Suppressor macrophage (primary cell): ENCODE measurements at places on chromosomes 11 and 22.

DNA sequence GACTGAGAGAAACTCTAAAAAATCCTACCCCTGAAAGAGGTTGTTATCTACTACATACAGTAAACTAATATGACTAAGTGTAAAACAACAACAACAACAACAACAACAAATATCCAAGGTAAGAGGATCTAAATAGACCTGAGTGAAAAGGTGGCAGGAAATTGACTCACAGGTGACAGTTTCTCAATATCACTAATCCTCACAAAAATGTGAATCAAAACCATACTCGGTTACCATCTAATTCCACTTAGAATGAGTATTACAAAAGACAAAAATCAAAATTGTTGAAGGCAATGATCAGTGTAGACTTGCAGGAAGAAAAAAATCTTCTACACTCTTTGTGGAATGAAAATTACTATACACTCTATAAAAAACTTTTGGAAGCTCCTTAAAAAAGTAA is 17.5 kb downstream of the RGL4 start:
- no peak for DNase-seq

GRCh38 chr11:19931771-19932369 is 219.2 kb downstream of the NAV2 start:
- DNase-seq, result no peak

GRCh38 chr11:116600930-116601329 is 171.9 kb downstream of the BUD13 start:
- peak; percentile 14 for DNase-seq

GRCh38 chr22:20829491-20830134 is 29.0 kb downstream of the PI4KA start:
- no peak for DNase-seq

DNA sequence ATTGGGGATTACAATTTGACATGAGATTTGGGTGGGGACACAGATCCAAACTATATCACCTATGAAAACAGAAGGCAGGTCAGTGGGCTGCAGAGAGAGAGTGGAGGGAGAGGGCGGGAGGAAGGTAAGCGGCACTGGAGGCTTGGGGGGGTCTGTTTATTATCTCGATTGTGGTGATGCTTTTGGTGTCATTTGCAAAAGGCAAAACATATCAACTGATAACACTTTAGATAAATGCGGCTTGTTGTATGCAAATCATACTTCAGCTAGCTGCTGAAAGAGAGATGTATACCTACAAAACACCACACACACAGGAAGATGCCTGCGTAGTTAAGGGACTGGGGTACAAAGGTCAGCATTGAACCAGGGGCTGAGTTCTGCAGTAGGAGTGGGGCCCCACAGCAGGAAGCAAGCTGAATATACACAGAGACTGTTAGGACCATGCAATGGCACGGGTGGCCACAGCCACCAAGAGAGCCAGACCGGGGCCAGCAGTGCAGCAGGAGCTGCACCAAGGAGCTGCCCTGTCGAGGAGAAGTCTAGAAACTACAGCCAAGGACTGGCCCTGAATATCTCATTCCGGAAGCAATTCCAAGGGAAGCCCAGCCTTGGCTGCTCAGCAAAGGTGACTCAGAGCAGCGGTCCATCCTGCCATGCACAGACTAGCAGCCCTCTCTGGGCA is 23.8 kb upstream of the TOLLIP start:
- no peak for DNase-seq

DNA sequence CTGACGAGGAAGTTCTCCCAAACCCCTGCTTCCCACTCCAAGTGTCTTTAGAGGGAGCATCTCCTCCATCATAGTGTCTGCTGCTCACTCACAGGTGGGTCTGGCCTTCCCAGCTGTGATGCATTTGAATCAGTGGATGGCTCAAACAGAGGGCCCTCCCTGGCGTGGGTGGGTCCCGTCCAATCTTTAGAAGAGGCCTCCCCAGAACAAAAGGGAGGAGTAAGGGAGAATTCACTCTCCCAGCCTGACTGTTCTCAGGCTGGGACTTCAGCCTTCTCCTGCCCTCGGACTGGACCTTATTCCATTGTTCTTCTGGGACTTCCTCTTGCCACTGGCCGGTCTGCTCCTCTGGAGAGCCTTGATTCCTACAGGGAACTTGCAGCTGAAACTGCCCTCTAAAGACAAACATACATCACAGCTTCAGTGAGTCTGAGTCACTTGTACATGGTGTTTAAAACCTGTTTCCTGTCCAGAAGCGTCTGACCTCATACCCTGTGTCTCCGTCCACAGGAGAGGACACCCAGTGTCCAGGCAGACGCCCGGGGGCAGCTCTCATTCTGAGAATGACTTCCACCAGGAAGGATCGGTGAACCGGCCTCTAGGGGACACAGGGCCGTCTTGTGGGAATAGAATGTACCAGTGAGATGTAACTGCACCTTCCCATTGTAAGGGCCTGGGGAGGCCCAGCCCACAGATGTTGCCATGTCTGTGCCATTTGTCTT is 234.7 kb downstream of the BRD1 start:
- DNase-seq, result no peak

- no peak for DNase-seq
Measured at GRCh38 chr11:73365352-73366264, 10.6 kb upstream of the RELT start.

DNA sequence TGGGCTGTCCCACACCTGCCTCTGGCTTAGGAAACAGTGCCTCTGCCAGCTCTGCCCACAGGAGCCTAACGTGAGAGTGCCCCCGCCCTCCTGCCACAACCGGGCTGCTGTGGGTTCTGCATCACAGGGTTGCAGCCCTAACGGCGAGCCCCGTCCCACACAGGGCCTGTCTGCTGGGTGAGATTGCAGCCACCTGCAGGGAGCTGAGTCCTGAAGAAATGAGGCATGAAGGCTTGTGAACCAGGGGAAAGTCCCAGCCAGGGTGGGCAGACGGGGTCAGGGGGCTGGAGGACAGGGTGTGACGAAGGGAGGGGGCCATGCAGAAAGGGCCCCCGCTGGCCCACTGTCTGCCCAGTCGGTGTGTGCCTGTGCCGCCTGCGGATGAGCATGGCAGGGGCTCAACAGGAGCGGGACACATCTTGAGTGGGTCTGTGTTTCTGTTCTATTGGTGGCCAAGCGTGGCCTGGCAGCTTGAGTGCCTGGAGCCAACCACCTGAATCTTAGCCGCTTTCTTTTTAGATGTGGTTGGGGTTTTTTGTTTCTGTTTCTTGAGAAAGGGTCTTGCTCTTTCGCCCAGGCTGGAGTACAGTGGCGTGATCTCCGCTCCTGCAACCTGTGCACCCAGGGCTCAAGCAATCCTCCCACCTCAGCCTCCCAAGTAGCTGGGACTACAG is 38.9 kb downstream of the CTTN start:
- DNase-seq, result no peak

GRCh38 chr11:102886999-102887398 is 12.2 kb upstream of the MMP12 start:
- no peak for DNase-seq

DNA sequence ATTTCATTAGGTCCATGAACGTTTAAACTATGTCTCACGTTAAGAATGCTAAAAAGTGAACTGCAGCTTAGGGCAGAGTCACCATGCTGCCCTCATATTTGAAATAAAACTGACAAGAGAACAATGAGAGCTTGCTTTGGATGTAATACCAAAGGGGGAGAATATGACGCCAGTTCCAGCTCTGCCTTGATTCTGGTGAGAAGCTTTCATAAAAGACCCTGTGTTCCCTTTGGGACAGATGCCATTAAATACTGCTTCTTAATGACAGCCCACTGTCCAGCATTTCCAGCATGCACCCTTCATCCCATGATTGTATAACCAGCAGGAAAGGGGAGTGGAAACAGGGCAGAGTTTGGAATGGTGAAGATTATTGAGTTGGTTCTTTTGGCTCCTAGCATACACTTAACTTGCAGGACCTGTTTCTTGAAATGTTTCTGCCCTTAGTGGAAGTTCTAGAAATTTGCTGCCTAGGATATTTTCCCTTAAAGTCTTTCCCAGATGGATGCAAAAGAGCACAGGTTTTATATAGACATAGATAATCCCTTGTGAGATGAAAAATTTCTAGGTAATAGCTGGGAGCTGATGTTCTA is 139.3 kb upstream of the LDLRAD3 start:
- DNase-seq, result no peak

DNA sequence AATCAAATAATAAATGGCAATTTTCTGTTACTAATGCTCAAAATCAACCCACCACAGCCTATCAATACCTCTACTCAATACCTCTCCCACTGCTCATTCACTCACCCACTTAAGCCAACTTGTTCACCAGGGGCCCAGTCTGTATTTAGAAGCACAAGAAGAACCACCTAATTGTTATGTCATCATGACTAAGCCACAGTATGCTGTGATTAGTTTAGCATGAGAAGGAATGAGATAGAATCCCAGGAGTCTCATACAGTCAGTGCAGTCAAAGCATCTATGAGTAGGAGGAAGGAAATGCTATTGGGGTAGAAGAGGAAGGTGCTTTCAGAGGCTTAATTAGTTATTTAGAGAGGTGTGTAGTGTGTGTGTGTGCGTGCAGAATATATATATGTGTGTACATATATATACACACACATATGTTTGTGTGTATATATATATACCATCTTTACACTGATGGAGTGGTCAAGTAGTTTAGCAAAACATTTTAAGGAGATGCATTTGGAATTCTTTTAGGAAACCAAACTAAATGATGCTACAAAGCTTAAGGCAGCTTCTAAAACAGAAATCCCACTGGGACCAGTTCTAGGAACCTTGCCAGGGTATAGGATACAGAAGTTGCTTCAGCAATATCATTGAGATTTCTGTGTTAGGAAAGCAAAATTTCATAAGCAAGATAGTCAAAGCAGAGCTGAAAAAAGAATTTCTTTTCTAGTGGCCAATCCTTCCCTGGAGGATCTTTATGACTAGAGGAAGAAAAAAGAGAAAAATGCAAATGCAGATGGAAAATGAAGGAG is 27.5 kb downstream of the KCNA4 start:
- DNase-seq, result no peak

GRCh38 chr11:132427611-132428010 is 1057.2 kb downstream of the NTM start:
- no peak for DNase-seq

- DNase-seq, result no peak
Measured at GRCh38 chr22:31119026-31119717, 3.6 kb upstream of the INPP5J start.

DNA sequence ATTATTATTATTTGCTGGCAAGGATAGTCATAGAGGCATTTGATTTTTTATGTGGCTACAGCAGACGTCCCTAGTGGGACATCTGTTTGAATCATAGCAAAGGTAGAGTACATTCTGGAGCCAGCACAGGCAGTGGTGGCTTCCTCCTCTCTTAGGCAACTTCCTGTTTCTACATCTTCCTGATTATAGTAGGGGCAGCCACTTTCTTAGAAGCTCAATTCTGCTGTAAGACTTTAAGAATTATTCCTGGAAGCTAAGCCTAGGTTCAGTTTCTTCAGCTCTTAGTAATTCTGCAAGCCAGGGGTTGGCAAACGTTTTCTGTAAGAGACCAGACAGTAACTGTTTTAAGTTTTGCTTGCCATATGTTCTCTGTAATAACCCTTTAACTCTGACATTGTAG is 129.3 kb upstream of the TENM4 start:
- DNase-seq, result peak; percentile 5

DNA sequence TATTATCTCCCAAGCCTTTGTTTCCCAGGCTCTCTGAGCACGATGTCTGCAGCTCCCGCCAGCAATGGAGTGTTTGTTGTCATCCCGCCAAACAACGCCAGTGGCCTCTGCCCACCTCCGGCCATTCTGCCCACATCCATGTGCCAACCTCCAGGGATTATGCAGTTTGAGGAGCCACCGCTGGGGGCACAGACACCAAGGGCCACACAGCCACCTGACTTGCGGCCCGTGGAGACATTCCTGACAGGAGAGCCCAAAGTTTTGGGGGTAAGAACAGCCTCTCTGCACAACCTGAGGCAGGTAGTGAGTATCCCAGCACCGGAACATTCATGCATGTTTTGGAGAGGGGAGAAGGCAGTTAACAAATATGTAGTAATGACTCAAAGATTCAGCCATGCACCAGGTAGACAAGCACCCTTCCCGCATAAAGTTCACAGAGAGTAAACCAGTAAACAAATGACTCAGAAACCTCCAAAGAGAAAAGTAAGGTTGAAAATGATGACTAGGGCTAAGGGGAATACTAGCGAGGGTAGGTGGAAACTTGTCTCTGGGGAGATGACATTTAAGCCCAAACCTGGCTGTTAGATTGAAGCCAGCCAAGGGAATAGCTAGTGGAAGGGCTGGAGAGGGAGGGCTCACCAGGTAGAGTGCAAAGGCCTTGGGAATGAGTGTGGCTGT is 7.2 kb downstream of the MS4A15 start:
- DNase-seq, result no peak

- DNase-seq, result no peak
Measured at GRCh38 chr11:111298413-111299100, at the start of gene POU2AF3. Gene POU2AF3, plus strand, starts transcription at chr11:111298546. Its CDS starts 36 bp downstream, at chr11:111298582.

DNA sequence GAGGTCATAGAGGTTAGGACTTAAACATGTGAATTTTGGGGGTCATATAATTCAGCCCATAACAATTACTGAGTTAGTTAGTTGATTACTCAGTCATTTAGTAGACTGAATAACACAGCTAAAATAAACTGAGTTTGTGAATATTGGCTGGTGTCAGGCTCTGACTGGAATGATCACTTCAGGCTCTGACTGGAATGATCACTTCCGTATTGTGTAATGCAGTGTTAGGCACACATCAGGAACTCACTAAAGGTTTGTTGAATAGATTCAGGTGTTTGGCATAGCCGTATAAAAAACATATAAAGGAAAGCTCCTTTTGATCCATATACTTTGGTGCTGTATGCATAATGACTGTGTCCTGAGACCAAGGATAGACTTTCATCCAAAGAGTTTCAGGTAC is 610.5 kb downstream of the INSC start:
- no peak for DNase-seq

DNA sequence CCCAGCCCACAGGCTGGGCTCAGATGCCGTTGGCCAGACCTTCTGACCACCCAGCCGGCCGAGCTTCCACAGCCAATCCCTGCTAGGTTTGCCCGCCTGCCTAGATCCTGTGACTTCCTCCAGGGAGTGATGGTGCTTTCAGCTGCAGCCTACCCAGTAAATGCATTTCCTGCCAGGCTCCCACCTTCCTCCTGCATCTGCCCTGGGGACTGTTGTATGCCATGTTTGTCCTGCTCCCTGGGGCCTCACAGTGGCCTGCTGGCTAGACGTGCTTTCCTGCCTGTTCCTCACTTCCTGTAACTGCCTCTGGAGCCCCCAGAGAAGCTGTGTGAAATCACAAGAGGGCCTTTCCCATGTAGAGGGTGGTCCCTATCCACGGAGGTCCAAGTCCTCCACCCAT is 86.2 kb downstream of the GALNT18 start:
- no peak for DNase-seq

DNA sequence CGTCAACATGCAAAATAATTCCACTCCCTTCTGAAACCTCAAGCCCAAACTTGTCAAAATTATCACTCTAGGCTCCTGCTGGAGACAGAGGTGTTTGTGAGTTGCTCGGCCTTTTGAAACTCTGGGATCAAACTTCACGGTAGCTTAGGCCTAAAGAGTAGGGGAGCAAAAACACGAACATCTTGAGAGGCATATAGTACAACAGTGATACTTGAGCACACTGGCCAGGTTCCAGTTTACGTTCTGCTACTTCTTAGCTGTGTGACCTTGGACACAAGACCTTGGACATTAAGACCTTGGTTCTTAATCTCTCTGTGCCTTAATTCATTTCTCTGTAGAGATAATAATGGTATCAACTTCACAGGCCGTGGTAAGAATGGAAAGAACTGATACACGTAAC is 123.5 kb upstream of the LMO1 start:
- DNase-seq, result no peak
